Frontal cortex (tissue), 4 donors: ENCODE measurements at places on chromosomes 5 and 9. TPM values are rescaled to one million over a fixed set of nuclear protein-coding genes. Genes with fewer than 3 reads are reported as not detected.

TMEM171 gene
- total RNA-seq, result 0.41 TPM

IFNK gene
- not detected for total RNA-seq

ARHGEF37 gene
- 1.2 TPM for total RNA-seq

PCSK1 gene
- 2.9 TPM for total RNA-seq

KLHL3 gene
- total RNA-seq, result 13.0 TPM

PAIP2 gene
- 113 TPM for total RNA-seq

DNA sequence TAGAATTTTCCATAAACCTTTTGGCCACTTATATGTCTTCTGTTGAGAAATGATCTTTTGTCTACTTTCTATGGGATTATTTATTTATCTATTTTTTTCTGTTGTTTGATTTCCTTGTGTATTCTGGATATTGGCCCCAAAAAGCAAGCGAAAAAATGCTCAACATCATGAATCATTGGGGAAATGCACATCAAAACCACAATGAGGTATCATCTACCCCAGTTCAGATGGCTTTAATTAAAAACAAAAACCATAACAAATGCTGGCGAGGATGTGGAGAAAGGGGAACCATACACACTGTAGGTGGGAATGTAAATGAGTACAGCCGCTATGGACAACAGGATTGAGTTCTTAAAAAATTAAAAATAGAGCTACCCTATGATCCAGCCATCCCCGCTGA, 125.0 kb upstream of the LPCAT1 start:
- no peak for DNase-seq

DNA sequence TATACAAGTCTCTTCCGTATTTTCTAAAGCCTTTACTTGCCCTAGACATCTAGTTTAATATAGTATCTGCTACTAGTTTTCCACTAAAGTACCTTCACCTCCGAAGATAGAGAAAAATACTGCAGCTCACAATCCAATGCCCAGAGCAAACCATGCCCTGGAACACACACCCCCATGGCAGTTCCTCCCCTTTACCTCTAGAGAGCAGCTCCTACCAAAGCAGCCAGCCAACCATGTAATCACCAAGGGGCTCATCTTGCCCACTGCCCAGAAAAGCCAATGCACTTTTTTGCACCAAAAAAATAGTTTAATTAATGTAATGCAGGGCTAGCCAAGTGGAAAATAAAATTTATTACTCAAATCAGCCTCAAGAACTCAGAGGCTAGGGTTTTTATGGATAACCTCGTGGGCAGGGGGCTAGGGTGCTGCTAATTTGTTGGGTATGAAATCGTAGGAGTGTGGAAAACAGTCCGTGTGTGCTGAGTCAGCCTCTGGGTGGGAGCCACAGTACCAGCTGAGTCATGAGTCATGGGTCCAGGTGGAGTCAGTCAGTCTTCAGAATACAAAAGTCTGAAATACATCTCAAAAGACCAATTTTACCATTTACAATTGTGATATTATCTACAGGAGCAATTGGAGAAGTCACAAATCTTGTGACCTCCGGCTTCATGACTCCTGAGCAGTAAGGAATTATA, 120.1 kb upstream of the ACO1 start:
- no peak for DNase-seq

DNA sequence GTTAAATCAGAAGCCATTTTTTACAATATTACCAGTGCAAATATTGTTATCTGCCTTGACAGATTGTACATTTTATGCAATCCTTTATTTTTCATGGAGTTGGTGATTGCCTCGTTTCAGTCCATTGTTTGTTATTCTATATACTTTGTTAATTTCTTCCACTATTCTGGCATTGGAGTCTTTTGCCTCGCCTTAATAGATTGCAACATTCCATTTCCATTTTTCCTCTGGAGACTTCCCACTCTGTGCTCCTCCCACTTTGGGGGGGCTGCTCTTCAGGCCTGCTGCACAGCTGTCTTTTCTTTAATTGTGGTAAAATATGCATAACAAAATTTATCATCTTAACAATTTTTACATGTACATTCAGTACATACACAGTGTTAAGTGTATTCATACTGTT, 4.4 kb upstream of the DCAF10 start:
- no peak for DNase-seq

DNA sequence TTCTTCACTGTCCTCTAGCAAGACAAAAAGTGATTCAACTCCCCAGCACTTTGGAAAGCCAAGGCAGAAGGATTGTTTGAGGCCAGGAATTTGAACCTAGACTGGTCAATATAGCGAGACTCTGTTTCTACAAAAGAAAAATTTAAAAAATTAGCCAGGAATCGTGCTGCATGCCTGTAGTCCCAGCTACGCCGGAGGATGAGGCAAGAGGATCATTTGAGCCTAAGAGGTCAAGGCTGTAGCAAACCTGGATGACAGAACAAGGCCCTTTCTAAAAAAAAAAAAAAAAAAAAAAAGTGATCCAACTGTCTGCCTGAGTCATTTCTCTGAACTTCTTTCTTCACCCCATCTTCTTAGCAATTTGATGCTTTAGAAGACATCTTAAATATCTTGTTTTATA, 12.4 kb downstream of the ITGA2 start:
- DNase-seq, result no peak

DNA sequence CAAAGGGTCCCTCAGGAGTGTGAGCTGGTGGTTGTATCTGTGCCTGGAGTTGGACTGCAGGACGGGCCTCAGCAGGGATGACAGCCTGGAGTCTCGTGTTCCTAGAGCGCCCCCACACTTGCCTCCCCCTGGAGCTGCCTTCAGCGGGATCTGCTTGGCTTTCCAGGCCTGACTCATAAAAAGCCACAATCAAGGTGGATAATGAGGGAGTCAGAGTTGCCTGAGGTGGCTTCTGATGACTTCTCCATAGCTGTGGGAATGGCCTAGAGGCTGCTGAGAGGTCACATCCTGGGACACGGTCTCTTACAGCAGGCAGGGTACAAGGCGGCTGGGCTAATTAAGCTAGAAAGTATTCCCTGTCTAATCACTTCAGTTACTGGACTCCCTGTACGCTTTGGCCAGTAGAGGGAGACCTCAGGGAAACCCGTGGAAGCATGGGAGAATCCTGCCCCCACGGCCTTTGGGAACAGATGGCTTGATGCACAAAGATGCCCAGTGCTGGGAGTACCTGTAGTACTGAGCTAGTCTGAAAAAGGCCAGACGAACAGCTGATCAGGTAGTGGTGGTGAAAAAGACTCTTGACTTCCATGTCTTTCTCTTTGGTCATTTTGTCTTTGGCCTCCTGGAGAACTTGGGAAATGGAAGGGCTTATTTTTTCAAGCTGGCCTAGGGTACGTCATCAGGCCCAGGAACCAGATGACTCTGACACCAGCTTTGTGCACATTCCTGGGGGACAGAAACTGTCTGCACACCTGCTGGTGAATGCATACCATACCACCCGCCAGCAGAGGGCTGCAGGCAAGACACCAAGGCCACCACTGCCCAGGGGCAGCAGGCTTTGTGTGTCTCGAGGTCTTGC, 16.1 kb upstream of the FRRS1L start:
- peak; percentile 36 for DNase-seq

- no peak for DNase-seq
These were observed 96.2 kb upstream of the BOD1 start for GRCh38 chr5:173712609-173713175.

- no peak for DNase-seq
These were observed 15.3 kb upstream of the NDST1 start for GRCh38 chr5:150492621-150493020.

- DNase-seq, result no peak
These were observed 53.0 kb downstream of the ACTBL2 start for GRCh38 chr5:57429513-57430120.

- no peak for DNase-seq
These were observed 65.4 kb upstream of the FAM174A start for GRCh38 chr5:100469767-100470166.

DNA sequence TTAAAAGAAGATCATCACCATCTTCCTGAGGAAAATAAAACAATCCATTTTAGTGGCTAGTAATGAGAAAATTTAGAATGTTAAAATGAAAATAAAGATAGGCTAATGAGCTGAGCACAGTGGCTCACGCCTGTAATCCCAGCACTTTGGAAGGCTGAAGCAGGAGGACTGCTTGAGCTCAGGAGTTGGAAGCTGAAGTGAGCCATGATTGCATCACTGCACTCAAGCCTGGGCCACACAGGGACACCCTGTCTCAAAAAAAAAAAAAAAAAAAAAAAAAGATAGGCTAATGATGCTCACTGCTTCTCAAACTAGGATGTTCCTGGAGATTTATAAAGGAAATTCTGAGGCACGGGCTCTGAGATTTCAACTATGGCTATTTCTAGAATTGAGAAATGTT, 50.3 kb downstream of the CPLANE1 start:
- DNase-seq, result no peak

DNA sequence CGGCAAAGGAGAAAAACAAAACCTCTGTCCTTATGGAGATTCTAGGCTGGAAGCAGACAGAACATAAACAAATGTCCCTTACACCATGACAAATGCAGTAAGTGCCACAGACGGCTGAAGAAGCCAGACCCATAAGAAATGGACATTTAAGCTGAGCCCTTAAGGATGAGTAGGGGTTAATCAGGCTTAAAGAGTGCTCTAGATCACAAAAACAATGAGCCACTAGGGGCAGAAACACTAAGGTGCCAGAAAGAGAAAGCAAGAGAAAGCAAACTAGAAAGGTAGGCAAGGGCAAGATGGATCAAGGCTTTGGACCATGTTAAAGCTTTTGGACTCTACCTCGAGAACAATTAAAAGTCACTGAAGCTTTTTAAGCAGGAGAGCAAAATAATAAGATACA, 326.9 kb upstream of the WWC1 start:
- no peak for DNase-seq

DNA sequence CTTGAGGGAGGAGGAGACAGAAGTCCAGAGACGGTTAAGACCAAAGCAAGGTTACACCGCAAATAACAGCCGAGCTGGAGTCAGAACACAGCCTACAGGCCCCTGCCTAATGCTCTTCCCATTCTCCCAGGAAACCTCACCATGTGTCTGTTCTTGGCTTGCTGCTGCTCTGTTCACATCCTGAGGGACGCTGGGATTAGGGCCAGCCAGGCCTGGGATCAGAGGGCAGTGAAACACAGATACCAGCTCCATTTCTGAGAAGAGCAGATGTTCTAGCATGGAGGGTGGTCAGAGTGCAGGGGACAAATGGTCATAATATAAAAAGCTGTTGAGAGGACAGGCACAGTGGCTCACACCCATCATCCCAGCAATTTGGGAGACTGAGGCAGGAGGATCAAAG, 124.8 kb upstream of the LARP1 start:
- DNase-seq, result no peak

DNA sequence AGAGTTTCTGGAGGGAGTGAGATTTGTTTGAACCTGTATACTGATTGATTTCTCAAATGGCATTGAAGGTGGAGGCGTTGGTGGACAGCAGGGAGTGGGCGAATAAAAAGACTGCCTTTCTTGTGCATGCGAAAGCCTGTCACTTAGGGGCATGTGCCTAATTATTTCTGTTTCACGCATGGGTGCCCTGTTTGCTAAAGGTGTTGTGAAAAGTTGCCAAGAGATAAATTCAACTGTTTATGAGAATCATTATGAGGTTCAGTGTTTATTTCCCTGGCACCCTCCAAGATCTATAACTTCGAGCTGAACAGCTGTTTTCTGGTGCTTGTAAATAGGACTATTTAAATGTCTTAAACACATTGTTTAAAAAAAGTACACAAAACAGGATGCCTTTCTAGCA, 67.4 kb upstream of the DMRTA1 start:
- DNase-seq, result no peak

DNA sequence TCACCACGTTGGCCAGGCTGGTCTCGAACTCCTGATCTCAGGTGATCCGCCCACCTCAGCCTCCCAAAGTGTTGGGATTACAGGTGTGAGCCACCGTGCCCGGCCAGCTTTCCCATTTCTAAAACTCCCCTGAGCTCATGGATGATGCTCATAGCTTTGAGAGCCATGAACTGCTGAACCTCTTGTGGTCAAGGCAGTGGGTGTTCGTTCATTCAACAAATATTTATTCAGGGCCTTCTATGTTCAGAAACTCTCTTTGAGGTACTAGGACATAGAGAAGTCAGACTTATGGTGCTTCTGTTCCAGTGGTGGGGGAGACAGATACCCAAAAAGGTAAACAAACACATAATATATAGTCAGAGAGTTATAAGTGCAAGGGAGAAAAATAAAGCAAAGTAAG, 2.7 kb downstream of the BSPRY start:
- no peak for DNase-seq

DNA sequence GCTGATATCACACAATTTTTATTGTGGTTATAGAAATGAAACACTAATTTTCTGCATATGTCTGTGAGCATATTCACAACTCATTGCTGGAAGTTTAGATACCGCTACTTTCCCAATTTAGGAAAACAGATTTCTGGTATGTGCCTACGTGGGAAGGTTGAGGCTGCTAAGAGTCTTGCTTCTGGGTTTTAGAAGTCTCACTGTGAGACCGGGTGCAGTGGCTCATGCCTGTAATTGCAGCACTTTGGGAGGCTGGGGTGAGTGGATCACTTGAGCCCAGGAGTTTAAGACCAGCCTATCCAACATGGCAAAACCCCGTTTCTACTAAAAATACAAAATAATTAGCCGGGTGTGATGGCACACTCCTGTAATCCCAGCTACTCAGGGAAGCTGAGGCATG, 39.6 kb downstream of the UBAP1 start:
- DNase-seq, result no peak

- DNase-seq, result no peak
These were observed 129.2 kb upstream of the ADRA1B start for GRCh38 chr5:159786901-159787691.

DNA sequence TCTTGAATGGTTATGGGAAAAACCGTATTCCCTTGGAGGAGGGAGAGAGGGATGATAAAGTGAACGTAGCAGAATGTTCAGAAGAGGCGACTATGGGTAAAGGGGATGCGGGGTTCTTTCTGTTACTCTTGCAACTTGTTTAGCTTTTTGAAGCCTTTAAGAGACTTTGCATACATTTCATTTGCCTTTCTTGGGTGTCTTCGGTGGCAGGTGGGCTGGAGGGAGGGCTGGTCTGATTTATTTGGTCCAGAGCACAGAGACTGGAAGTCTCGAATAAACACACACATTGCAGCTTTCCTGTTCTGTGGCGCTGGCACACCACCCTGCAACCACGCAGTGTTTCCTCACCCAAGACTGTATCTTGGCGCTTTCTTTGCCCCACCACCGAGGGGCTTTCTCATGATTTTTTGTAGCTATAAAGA, 23.2 kb downstream of the TTF1 start:
- DNase-seq, result no peak

- no peak for DNase-seq
These were observed 1.7 kb upstream of the HTR1A start for GRCh38 chr5:63963926-63964325.

GRCh38 chr5:148846930-148847329, 20.5 kb downstream of the ADRB2 start:
- DNase-seq, result no peak
